Inflammatory macrophage treated with lipopolysaccharide for 4 hours (primary cell): ENCODE measurements at places on chromosomes 3 and 15.

GRCh38 chr3:42191443-42191747 is 74.6 kb downstream of the CCK start:
- DNase-seq, result peak; percentile 18

DNA sequence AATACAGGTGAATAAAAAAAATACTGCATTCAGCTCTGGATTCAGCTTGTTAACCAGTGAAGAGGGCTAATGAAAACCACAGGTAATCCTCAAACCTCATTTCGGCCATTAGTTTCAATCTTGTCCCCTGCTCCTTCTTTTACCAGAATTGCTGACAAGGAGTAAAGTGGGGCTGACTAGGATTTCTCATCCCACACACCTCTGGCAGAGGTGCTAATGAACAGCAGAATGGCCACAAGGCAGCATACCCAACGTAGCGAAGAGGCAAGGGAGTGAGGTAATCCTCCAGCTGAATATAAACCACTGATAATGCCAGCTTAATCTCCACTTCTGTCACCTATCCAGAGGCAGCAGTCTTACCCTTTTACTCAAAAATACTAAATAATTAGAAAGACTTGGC is 248.8 kb upstream of the CDIN1 start:
- DNase-seq, result no peak

DNA sequence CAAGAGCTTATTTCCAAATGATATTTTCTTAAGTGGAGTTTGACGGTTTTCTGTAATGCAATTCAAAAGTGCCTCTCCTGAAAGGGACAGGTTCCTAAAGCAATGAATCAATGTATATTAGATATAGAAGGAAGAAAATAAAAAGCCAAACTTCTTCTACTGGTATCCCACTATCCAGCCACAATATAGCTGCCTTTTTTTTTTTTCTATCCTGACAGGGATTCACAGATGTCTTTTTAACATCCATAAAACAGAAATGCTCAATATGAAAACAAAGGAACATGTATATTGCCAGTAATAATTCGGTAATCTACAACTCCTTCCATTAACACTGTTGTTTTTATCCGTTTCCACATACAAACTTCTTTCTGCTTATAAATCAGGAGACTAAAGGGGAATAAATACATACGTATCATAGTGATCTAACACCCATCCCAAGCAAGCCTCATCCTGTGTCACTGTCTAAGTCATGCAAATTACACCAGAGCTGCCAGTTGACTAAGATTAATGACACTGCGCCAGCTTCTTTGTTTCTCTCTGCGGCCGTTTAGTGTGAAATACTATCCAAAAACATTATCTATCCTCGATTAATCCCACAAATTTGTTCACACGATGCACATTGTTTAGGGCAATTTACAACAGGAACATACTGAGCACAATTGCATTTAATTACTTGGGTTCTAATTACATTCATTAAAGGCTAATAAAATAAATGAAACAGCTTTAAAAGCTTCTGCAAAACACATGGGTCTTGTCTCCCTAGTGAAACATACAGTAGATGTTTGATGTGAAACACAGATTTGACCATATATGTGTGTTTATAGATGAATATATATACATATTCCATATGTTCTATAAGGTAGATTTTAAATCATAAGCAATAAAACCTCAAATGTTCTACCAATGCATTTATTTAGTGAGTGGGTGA is 51.9 kb upstream of the CDIN1 start:
- no peak for DNase-seq

DNA sequence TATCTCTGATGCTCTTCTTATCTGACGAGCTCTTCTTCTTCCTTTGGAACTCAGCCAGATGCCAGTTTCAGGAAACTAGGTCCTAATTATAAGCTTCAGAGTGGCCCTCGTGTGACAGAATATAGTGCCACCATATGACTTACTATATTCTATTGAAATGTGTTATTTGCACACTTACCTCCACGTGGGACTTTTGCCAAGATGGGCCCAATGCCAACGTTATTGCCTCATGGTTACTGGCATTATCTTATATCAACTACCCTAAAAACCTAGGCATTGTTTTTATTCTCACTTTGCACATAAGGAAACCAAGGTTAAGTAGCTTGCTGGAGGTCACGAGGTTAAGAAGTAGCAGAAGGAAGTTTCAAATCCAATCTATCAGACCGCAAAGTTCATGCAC is 71.3 kb upstream of the SLCO3A1 start:
- no peak for DNase-seq

DNA sequence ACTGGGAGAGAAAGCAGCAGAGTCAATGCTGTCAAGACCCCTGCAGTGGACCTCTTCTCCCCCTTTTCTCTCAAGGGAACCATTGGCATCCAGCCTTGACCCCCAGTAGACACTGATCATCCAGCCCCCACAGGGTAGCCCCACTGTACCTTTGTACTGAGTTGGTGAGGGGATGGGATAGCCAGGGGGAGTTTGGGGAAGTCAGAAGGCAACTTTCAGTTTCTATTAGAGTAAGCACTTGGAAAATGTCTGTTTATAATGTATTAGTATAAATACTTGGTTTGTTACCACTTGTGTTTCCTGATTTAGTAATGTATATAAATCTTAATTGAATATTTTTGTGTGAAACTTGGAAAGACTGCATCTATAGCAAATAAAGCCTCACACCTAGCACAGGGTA is 25.0 kb downstream of the DAG1 start:
- peak; percentile 74 for DNase-seq

- no peak for DNase-seq
These were observed 97.1 kb downstream of the MEGF11 start for GRCh38 chr15:66156310-66156975.

DNA sequence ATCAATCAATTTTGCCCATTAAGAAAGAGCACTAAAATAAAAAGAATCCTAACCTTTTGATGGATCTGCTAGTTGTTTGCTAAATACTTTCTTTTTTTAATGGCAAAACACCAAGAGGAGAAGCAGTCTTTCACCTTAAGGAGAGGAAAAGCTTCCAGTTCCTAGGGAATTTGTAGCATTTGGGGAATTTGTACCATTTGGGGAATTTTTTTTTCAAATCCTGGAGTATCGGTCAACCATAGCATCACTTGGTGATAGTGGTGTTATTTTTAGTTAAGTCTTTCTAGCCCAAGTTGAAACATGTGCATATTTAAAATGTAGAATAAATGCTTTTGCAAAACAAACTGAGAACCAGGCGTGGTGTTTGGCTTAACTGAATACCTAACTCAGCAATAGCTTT is 117.5 kb upstream of the SEMA6D start:
- DNase-seq, result no peak

DNA sequence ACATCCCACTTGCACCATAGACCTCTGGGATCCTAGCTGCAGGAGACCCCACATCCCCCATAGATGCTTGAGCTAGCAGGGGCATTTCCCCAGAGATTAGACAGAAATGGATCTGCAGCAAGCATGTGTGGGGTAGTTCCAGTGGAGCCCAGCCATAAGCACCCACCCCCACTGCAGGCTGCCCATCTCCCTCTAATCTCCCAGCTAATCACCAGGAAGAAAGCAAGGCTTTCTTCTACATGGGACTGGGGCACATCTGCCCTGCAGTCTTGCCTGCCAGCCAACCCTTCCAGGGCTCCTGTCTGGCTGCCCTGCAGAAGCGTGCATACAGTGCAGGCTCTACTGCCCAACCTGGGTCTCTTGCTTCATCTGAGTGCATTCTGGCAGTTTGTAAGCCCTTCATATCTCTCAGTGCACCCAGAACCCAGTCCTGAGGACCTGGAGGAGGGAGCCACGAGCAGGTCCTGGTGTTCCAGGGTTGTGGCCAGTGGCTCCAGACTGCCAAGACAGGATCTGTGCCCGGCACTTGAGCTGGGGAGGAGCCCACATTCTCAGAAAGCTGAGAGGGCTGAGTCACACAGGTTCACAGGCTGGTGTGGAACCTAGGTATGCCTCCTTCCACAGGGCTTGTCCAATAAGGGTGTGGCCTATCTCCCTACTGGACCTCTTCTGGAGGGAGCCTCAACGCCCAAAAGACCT is 49.9 kb upstream of the IGSF11 start:
- DNase-seq, result no peak

GRCh38 chr3:156180077-156180476 is 59.7 kb downstream of the KCNAB1 start:
- DNase-seq, result no peak

- DNase-seq, result peak; percentile 97
These were observed 936 bp downstream of the SIN3A start for GRCh38 chr15:75450307-75451201.

GRCh38 chr3:196650740-196651311 is 11.3 kb downstream of the NRROS start:
- DNase-seq, result peak; percentile 99
